ENCODE measurements at places on chromosomes 16 and 17.

DNA sequence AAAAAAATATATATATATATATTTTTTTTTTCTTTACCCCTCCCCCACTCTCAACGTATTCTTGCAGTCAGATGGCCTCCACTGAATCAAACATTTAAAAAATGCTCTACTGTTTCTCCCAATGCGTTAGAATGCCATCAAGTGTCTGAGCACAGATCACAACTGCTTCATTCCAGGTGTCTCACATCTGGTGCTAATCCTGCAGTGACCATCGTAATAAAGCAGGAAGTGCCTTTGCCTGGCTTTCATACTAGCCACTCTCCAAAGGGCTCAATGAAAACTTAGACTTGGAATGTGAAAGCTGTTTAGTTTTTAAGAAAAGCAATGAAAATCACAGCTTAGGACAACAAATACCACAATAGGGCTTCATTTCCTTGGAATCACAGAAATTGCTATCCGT lies 37.2 kb downstream of the SKAP1 start:
- no peak for DNase-seq

- no peak for DNase-seq
Measured at GRCh38 chr16:1997494-1998359, 8.0 kb downstream of the SYNGR3 start.

DNA sequence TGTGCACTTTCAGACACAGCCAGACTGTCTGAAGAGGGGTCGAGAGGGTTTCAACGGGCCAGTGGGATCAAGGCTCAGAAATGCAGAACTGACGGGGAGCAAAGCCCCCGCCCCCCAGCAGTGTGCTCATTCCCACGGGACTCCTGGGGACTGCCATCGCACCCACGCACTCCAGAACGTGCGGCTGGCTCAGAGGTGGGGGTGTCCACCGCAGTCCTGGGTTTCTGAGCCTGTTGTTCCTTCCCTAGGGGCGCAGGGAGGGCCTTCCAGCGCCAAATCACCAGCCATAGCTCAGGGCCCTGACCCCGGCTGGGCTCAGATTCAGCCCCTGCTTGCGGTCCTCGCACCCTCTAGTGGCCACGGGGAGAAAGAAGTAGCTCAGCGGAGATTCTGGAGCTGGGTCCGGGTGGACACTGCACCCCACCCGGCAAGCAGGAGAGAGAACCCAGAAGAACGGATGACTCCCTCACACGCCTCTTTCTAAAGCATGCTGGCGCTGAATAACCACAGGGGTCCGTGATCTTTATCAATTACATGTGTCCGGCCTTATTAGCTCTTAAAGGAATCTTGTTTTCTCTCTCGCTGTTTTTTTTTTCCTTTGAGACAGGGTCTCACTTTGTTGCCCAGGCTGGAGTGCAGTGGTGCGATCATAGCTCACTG lies 45.0 kb upstream of the USP7 start:
- peak; percentile 53 for DNase-seq

DNA sequence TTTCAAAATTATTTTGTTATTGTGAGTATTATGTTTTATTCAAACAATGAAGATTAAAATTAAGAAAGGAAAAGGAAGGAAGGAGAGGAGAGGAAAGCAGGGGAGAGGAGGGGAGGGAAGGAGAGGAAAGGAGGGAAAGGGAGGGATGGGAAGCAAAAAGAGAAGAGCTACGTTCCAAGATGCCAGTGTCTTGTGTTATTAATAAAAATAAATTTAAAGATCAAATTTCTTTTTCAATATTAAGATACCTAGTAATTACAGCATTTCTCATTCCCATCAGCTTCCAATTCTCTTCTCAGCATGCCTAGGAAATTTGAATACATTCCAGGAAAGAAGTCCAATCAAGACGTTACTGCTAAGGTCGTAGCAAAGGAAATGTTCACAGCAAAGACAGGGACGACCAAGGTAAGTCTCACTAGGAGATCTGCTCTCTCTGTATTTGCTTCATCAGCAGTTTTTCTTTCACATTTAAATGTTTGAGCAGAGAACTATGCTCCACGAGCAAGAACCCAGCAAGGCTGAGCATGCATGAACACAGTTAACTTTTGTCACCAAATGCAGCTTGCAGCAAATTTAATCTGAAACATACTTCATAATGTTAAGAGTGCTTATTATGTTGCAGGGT lies 63.3 kb upstream of the HLF start:
- DNase-seq = no peak

GRCh38 chr16:82005027-82005830 lies 6.0 kb downstream of the SDR42E1 start:
- DNase-seq = no peak

GRCh38 chr17:74099442-74100340 lies 103.8 kb upstream of the RPL38 start:
- no peak for DNase-seq

DNA sequence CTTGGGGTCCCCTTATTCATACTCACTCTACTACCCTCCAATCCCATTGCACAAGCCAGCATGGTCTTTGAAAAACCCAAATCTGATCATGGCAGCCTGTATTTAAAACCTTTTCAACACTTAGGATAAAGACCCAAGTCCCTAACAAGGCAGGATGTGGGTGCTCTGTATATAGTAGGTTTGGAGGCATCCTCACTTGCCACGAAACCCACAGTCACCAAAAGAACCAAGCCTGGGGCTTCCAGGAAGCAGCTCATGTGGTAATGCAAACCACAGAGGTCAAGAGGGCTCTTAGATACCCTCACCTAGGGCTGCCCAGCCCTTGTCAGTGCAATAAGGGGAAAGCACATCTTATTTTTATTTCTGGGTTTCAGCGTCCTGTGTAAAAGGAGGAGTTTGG lies 218.6 kb upstream of the ASIC2 start:
- no peak for DNase-seq

DNA sequence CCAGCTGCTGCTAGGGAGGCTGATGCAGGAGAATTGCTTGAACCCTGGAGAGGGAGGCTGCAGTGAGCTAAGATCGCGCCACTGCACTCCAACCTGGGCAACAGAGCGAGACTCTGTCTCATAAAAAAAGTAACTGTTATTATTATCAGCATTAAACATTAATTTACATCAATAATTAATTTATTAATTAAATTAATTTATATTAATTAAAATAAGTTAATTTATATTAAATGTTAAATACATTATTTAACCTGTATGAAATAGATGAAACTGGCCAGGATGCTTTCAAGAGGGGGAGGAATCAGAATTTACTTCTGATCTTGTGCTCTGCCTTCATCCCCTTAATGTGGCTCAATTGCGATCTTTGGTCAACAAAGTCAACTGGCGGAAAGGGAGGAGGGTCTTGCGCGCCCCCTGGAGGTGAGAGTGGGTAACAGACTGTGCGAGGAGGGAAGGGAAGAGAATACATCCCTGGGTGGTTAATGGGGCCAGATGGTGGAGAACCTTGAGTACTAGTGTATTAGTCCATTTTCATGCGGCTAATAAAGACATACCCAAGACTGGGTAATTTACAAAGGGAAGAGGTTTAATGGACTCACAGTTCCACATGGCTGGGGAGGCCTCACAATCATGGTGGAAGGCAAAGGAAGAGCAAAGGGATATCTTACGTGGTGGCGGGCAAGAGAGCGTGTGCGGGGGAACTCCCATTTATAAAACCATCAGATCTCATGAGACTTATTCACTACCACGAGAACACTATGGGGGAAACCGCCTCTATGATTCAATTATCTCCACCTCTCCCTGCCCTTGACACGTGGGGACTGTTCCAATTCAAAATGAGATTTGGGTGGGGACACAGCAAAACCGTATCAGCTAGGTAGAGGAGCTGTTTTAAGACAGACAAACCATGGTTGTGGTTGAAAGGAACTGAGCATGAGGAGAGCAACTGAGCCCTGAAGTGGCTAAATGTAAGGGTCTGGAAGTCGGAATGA lies 15.7 kb upstream of the CPPED1 start:
- DNase-seq = peak; percentile 71

- DNase-seq = no peak
Measured at GRCh38 chr16:86533767-86534351, 21.2 kb downstream of the MTHFSD start.

DNA sequence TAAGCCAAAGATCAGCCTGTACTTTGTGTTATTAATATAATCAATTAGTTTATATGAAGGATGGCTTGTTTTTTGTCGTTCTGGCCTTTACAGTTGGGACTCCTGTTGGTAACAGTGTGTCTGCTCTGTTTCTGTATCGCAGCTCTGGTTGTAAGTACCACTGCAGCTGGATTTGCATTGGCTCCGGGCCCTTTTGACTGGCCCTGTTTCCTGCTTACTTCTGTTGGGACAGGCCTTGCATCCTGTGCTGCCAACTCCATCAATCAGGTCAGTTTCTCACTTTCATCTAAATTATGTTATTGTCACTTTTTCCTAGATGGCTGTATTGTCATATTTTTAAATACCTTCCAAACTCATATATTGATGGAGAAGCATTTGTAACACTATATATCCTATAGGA lies 32.7 kb downstream of the COX10 start:
- no peak for DNase-seq

DNA sequence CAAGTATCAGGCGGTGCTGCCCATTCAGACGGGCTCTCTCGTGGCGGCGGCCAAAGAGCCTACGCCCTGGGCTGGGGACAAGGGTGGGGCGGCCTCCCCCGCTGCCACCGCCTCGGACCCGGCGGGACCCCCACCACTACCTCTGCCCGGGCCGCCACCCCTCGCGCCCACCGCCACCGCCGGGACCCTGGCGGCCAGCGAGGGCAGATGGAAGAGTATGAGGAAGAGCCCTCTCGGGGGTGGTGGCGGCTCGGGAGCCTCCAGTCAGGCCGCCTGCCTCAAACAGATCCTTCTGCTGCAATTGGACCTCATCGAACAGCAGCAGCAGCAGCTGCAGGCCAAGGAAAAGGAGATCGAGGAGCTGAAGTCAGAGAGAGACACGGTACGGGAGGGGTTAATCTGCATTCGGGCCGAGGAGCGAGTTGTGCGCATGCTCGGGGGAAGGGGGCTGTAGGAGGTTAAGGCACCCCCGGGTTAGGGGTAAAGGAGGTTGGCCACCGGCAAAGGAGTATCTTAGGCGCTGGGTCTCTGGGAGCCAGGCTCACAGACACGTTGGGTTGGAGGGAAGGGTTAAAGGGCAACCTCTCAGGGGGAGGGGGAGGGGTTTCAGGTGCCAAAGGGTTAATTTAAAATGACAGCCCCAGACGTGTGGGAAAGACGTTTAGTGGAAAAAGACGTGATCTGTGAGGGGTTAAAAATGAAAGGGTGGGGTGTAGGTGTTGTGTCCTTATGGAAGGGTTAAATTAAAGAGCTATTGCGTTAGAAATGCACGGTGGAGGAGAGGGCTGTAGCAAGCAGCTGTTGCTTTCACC lies 1.4 kb downstream of the MSL1 start:
- peak; percentile 72 for DNase-seq

DNA sequence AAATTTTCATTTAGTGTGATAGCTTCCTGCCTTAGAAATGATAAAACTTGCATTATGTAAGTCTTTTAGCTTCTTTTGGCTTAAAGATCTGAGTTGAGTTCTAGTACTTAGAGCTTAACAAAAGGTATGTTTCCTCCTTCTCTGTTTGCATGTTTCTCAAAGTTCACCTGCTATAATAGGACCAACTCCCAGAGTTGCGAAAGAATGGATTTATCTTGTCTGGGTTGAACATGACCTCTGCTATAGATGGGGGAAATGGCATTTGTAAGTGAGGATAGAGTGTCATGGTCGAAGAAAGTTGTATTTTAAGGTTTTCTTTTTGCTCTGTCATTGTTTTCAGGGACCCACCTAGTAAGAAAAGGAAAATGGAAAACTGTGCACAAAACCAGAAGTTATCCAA lies 7.2 kb downstream of the ATMIN start:
- DNase-seq = no peak

DNA sequence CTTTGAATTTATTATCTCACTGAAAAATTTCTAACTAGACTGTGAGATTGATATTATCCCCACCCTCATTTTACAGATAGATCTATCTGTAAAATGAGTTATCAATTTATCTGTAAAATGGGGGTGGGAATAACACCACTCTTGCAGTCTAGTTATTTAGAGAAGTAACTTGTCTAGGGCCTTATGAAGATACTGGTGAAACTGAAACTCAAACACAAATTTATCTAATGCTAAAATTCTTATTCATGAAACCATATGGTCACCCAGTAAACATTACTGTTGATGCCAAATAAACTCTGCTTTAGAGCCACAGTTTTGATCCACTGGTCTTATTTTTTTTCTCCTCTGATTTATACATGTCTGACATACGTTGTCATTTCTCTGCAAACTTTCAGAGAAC lies 52.1 kb upstream of the SMIM36 start:
- DNase-seq = no peak
